ENCODE measurements at places on chromosomes 7 and 10.

- no peak for DNase-seq
These were observed 63.2 kb upstream of the KLF6 start for GRCh38 chr10:3848005-3848774.

GRCh38 chr10:109987452-109988211 lies 20.2 kb upstream of the ADD3 start:
- DNase-seq = no peak

DNA sequence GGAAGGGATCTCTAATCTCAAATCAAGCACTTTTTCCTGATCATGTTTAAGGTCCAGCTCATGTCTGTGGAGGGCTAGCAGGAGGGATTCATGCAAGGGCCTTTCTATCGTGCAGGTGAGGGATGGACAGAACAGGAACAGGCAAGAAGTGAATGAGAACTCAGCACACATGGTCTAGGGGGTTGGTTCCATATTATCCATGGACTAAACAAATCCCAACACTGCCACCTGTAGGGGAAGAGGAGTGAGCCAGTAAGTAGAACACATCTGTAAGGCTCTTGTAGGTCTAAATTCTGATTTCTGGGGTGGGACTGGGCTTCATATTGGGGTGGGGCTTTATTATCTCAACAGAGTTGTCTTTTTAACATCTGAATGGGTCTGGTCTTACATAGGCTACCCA lies 138.0 kb upstream of the TARP start:
- DNase-seq = no peak

DNA sequence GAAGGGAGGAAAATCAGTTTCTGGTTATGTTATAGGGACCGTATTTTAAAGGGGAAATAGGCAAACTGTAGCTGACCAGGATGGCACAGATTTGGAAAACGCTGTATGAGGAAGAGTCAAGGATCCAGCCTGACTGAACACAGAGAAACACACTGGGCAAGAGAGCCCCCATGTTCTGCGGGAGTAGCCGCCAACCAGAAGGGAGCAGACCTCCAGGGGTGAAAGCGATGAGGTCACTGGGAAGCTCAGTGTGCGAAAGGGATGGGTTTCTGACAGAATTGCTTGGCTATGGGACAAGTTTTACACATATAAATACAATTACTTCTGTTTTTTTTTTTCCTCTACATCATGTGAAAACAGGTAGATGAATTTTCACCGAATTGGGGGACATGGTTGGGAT lies 291.6 kb upstream of the PODXL start:
- no peak for DNase-seq

DNA sequence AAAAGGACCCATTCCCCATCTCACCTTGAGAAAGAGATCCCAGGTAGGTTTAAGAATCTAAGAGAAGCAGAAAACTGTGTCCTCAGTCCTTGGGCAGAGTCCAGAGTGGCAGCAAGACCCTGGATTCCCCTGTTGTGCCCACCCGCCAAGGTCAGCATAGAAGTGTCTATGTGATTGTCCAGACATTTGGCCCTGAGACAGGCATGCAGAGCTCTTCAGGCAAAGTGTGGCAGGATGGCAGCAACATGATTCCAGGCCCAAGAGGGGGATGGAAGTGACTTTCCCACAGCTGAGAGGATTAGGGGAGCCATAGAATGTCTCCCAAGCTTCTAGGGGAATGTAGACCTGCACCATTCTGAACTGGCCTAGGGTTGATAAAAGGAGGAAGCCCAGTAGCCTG lies 39.1 kb upstream of the OPALIN start:
- no peak for DNase-seq

DNA sequence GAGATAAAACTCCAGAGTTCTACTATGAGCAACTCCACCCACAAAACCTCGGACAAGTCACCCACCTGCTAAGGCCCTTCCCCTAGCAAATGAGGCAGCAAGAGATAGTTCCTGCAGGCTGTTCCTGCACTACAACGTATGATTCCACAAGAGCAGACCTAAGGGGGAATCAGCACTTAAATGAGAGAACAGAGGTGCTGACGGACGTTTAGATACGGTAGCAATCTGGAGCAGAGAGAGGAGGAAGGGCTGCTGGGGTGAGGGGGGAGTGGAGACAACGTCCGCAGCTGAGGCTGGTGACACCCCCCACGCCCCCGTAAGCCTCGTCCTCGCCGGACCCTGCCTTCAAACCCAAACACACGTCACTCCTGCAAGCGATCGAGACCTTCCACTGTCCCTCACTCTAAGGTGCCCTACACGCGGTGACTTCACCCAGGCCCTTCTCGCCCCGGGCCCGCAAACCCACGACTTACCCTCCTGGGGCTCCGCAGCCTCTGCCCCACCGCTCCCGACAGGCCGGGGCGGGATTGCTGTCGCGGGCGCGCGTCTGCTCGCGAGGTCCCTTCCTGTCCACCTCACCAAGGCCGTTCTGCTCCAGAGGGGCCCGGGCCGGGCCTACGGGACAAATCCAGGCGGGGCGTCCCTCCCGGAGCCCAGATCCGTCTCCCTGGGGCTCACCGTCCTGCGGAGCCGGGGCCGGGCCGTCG lies 635 bp downstream of the ZNF12 start:
- peak; percentile 6 for DNase-seq

DNA sequence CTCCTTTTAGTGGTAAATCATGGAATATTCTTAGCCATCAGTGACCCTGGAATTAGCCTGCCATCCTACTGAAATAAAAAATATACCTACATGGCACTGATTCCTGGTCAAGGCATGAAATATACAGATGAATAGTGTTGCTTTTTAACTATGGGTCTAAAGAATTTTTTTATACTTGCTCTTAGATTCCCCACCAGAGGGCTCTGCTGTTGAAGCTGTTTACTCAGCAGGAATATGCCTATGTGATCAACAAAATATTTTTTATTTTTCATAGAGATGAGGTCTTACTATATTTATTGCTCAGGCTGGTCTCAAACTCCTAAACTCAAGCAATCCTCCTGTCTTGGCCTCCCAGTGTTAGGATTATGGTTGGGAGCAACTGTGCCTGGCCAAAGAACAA lies 13.5 kb downstream of the ZC3HC1 start:
- no peak for DNase-seq

DNA sequence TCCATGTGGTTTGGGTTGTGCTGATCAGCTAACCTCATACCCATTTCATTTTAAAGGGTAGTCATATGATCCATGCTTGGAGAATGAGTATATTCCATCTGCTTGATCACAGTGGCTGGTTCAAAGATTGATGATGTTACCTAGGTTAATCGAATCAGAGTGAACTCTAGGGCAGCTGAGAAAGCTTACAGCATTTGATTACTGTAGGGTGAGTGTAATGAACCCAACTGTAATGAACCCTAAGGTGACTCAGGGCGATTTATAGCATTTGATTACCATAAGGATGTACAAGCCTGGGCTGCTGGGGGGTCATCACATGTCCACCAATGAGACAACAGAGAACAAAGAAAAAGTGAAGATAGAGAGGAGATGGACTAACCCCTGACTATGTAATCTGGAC lies 523.1 kb downstream of the ADRA2A start:
- DNase-seq = no peak

DNA sequence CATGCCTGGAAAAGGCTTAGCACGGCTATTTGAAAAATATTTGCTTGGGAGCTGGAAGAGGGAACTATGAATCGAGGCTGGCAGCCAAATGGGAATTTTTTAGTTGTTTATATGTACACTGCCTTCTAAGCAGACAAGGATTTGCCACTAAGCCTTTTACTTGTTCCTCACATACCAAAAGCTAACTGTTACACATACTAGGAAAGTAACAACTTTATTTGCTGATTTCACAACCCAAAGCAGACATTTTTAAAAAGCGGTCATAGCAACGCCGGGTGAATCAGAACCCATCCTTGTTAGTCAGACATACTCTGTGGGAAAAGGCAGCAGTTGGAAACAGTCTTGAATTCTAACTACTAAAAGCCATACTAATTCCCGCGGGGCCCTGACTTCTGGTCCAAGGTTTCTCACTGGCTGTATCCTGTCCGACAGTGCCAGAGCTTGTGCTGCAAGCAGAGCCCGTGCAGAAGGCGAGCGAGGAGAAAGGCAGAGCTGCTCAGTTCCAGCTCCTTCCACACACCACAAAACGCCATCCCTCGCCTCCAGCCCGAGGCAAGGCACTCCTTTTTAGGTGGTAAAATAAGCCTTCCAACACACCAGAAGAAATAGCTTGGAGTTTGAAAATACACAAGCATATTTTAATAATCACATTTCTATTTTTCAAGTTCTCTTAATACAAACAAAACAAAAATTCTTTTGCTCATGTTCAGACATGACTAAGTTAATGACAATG lies 89.2 kb downstream of the RNF216 start:
- no peak for DNase-seq

- DNase-seq = no peak
These were observed 1053.2 kb downstream of the REEP3 start for GRCh38 chr10:64574371-64574770.

GRCh38 chr7:27235387-27236311 lies 7.0 kb upstream of the EVX1 start:
- no peak for DNase-seq

DNA sequence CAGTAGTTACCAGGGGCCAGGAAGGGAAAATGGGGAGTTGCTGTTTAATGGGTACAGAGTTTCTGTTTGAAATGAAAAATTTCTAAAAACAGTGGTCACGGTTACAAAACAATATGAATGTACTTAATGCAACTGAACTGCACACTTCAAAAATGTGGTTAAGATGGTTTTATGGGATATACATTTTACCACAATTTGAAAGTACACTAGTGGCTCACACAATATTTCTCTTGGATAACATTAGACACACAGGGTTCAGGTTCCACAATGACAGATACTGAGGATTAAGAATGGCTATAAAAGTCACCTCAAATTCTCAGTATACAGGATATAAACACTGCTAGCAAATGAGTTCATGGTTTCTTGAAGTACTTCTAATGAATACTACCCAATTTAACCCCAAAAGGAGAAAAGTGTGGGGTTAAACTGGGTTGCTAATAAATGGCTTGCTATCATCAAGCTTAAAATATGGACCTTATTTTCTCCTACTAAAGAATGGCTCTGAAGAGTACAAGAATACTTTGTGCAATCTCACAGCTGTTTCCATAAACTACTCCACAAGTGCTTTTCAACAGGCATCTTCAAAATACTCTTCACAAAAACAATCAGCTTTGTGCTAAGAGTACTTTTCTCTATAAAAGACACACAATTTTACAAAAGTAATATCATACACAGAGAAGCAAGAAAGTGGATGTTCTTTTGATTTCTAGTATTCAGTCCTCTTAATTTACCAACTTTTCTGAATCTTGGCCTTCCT lies 92.9 kb downstream of the SRPK2 start:
- no peak for DNase-seq

GRCh38 chr7:149833495-149834130 lies 4.6 kb upstream of the ZNF862 start:
- DNase-seq = no peak

DNA sequence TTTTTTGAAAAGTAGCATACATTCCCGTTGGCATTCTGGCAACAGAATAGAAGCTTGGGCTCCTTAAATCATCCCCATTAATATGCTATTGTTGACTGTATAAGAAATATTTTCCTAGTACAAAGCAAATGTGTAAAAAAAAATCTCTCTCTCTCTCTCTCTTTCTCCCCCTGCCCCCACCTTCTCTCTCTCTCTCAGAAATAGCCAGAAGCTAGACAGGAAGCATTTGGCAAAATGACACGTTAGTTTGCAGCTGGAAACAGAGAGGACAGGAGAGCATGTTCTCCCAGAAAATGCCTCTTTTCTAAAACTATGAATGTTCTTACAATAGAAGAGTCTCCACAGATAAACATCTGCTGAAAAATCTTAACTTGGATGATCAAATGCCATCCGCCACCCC lies 59.6 kb upstream of the AKR1E2 start:
- DNase-seq = no peak

DNA sequence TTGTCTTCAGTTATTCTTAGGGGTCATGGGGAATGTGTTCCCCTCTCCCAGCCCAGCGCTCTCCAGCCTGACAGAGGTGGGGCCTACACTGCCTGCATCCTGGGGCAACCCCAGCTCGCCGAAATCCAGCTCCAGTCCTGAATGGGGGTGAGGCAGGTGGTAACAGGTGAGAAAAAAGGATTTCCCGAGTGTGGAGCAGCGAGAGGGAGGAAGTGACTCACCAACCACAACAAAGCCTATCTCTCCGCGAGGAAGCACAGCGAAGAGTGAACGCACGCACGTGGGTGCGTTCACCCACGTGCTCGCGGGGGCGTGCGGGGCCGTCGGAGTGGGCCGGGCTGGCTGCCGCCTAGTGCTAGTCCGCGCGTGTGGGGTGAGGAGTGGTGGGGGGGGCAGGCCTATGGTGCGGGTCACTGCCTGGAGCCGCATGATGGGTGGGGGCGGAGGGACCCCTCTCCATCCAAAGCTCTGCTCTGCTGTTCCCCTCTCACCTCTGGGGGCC lies 855 bp upstream of the PALD1 start:
- peak; percentile 78 for DNase-seq

GRCh38 chr7:107564553-107565298 lies 955 bp downstream of the DUS4L start:
- no peak for DNase-seq

GRCh38 chr7:70132852-70133690 lies 534.8 kb downstream of the AUTS2 start:
- DNase-seq = no peak

DNA sequence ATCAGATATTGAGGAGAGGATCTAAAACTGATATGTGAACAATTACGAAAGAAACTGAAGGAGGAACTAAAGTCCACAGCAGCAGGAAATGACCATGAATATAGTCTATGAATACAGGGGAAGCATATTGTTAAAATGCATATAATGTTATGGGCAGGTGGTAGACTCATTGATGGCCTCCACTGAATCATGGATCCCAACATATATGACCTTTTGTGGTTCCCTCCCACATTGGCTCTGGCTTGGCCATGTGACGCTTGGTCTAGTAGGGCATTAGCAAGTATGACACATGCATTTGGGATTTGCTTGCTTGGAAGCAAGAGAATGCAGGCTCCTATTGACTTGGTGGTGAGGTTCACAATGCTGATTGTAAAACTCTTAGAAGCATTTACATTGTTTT lies 55.2 kb upstream of the RAB18 start:
- no peak for DNase-seq

- DNase-seq = no peak
These were observed 1.1 kb downstream of the PALS2 start for GRCh38 chr7:24574386-24574785.

- no peak for DNase-seq
These were observed 40.6 kb downstream of the SEC23IP start for GRCh38 chr10:119933179-119933578.

- DNase-seq = no peak
These were observed 14.4 kb downstream of the TCF7L2 start for GRCh38 chr10:112964482-112964881.

- DNase-seq = no peak
These were observed 49.0 kb downstream of the LAMB1 start for GRCh38 chr7:107953924-107954303.

Data from CD4-positive, alpha-beta T cell treated with Interleukin-1 beta for 1 hour (primary cell).